ENCODE measurements at places on chromosomes 7 and 10.
A peak's percentile ranks its signal among the peaks of the same experiment; 100 is the strongest.

- peak; percentile 44 for DNase-seq
These were observed 37.2 kb downstream of the CALML3 start for GRCh38 chr10:5561704-5562645.

GRCh38 chr10:7915923-7916536 lies 97.7 kb downstream of the TAF3 start:
- DNase-seq: no peak

- DNase-seq: no peak
These were observed 290.6 kb upstream of the PHYHIPL start for GRCh38 chr10:58885686-58886345.

- no peak for DNase-seq
These were observed 23.3 kb downstream of the ADAP1 start for GRCh38 chr7:930975-931758.

DNA sequence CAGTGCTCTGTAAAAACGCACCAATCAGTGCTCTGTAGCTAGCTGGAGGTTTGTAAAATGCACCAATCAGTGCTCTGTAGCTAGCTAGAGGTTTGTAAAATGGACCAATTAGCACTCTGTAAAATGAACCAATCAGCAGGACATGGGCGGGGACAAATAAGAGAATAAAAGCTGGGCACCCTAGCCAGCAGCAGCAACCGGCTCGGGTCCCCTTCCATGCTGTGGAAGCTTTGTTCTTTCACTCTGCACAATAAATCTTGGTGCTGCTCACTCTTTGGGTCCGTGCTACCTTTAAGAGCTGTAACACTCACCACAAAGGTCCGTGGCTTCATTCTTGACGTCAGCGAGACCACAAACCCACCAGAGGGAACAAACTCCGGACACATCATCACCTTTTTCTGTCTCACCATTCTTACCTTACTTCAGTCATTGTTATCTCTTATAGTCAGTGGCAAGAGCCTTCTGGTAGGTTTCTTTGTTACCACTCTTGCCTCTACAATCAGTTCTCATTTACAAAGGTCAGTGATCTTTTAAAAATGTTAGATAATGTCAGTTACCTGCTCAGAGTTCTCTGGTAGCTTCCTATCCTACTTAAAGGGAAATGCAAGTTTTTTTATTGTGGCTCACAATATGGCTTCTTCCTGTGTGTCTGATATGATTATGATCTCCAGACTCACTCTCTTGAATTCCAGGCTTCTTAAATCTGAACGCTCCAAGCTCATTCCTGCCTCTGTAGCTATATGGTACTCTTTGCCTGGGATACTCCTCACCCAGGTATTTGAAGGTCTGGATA lies 4.5 kb downstream of the STAM start:
- DNase-seq: peak; percentile 82

- DNase-seq: no peak
These were observed 29.4 kb upstream of the ANAPC16 start for GRCh38 chr10:72186258-72186981.

DNA sequence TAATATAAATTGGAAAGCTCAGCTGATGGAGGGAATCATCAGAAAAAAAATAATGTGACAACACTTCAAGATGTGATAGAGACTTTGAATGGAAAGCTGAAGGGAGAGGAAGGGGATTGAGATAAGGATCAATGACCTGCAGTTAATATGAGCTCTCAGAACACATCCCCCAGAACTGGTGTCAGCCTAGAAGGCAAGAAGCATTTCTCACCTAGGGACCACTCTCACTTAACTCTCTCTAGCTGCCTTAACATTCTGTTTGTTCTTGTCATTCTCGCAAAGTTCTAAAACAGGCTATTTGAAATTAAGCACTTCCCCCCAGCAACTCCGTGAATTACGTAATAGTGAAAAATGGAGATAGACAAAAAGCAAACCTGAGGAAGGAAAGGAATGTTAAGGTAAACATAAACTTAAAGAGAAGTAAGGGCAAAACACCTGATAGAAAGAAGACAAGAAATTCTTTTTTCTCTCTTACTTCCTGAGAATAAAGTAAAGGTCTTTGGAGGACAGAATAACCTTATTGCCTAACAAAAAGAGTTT lies 1.2 kb upstream of the MPP7 start:
- DNase-seq: no peak

- no peak for DNase-seq
These were observed 172.5 kb downstream of the CCDC7 start for GRCh38 chr10:32618482-32618881.

GRCh38 chr7:102832674-102833073 lies 80.1 kb upstream of the LRRC17 start:
- no peak for DNase-seq

DNA sequence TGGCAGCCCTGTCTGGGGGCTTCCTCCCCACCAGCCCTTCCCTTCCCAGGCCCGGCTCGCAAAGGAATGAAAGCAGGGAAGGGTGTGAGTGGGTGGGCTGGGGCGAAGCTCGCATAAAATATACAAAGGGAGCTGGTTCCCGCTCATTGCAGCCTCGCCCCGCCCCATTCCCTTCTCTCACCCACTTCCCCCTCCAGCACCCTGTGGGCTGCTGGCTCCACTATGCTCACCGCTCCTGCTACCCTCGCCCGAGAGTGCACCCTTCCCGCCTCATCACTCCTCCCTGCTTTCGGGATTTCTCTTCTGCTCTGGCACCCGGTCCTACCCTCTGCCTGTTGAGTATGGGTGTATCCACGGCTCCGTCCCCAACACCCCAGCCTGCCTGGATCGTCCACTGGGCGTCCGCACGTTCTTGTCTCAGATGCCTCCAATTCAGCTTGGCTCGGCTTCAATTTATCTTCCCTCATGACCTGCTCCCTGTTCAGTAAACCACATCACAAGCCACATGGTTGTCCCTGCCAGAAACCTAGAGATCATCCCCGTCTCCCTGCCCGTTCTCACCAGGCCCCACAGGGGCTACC lies 14.4 kb upstream of the TTYH3 start:
- DNase-seq: no peak

GRCh38 chr7:24102988-24103387 lies 181.0 kb upstream of the NPY start:
- no peak for DNase-seq

- no peak for DNase-seq
These were observed 41.0 kb upstream of the AMPH start for GRCh38 chr7:38671911-38672905.

DNA sequence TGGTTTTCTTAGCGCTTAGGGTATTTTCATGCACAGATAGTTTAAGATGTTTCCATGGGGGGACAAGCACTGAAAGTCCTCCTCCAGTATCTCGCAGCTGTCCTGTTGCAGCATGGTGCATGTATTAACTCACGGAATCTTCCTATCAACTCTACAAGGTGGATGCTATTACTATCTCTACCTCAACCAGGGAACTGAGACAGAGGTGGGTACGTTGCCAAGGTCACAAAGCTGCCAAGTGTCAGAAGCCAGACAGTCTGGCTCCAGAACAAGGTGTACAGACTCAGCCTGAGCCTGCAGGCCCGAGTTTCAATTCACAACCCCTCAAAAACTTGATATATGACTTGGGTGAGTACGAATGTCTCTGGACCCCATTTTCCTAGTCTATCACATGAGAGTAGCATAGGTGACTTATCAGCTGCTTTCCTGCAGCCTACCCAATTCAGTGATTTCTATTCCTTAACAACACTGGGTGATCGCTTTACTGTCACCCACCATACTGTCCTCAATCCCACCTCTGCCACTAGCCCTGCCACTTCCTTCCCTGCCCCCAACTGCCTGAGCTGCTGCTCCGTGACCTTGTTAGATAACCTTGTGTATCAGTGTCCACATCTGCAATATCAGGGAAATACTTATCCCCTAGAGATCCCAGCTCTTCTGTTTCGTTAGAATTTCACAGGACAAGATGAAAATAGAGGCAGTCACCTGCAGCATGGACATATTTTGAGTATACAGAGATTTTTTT lies 92.1 kb downstream of the ABCC2 start:
- no peak for DNase-seq

- DNase-seq: no peak
These were observed 471.9 kb upstream of the PCDH15 start for GRCh38 chr10:55272886-55273285.

- DNase-seq: no peak
These were observed 25.9 kb downstream of the DNAH11 start for GRCh38 chr7:21568762-21569161.

GRCh38 chr10:102426803-102427287 lies 5.5 kb downstream of the CUEDC2 start:
- no peak for DNase-seq

DNA sequence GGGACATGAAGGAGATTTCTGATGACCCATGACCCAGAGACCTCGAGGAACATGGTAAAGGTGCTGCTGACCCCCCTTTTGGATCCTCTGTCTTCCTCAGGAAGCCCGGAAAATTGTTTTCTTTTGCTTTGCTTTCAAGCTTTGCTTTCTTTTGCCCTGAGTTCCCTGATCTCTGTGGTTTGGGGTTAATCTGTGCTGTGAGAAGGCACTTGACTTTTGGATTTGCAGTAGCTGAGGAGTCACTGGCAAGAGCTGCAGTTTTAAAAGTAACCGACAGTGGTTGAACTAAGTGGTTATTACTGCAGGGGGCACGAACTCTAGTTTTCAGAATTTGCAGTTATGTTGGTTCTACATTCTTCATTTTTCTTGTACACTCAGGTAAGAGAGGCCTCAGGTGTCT lies 53.0 kb downstream of the PDZD8 start:
- DNase-seq: no peak

GRCh38 chr7:87600130-87601124 lies at the start of gene ABCB1:
Gene ABCB1 (minus strand): TSS chr7:87600884. CDS start chr7:87600184, 700 bp downstream.
- peak; percentile 72 for DNase-seq

DNA sequence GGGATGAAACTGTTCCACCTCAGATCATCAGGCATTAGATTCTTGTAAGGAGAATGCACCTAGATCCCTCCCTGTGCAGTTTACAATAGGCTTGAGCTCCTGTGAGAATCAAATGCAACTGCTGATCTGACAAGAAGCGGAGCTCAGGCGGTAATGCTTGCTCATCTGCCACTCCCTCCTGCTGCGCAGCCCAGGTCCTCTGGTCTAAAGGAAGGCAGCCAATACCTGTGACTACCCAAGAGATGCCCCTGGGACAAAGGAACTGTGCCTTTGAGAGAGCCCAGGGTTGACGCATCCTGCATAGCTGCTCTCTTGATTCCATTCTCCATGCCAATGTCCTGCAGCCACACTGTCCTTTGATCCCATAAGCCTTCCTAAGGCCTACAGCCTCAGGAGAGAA lies 73.1 kb downstream of the ADCYAP1R1 start:
- DNase-seq: no peak

DNA sequence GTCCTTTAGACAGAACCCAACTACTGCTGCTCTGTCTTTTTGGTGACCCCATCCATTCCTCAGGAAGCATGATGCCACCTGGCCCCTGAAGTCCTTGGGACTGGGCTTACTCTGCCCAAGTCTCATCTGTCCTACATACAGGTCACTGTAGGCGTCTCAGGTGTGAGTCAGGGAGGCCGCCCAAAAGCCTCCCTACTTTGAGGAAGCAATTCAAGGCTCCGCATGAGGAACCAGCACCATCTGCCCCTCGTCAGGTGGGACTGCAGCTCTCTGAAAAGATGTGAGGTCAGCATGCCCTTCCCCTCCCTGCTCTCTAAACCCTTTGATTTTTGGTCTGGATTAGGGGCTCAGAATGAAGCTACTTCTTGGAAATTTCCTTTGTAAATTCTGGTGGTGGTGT lies 354.8 kb downstream of the CXCL12 start:
- no peak for DNase-seq

- DNase-seq: peak; percentile 26
These were observed 121.9 kb downstream of the SMURF1 start for GRCh38 chr7:99021941-99022560.

- no peak for DNase-seq
These were observed 498.6 kb downstream of the SH2D4B start for GRCh38 chr10:81036257-81036656.

- DNase-seq: no peak
These were observed 148.4 kb downstream of the KLF6 start for GRCh38 chr10:3636356-3637181.

DNA sequence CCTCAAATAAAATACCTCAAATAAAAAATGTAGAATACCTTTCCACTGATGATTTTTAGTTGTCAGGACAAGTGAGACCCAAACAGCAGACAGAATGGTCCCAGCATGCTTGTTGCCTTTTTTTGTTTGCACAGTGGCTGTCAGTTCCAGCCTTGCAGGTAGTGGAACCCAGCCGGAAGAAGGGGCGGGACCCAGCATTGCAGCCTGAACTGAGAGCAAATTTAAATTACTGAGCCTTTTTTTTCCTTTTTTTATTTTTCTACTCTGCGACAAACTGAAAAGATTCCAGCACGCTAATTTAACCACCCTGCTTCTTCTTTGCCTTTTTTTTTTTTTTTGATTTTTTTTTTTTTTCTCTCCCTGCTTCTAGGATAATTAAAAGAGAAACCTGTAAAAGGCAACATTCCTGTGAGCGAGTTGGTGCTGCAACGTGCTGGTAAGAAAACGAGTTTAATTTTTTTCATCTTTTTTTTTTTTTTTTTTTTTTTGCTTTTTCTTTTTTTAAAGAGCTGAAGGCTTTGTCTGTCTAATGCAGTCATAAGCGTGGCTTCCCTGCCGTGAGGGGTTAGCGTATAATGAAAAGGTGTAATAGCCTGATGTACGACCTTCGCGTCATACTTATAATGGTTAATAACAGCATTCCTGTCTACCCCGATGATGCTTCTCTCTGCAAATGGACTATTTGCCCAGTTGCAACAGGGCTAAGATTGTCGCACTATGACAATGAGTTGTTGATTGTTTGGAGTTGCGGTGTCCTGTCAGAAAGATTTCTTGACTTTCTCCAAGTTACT lies 555.3 kb upstream of the CELF2 start:
- DNase-seq: no peak

- no peak for DNase-seq
These were observed 82.2 kb downstream of the SEMA3D start for GRCh38 chr7:85104432-85105205.

GRCh38 chr10:81502677-81503359 lies 372.2 kb upstream of the NRG3 start:
- no peak for DNase-seq

- DNase-seq: no peak
These were observed 142.1 kb downstream of the DPY19L1 start for GRCh38 chr7:34895202-34895601.

DNA sequence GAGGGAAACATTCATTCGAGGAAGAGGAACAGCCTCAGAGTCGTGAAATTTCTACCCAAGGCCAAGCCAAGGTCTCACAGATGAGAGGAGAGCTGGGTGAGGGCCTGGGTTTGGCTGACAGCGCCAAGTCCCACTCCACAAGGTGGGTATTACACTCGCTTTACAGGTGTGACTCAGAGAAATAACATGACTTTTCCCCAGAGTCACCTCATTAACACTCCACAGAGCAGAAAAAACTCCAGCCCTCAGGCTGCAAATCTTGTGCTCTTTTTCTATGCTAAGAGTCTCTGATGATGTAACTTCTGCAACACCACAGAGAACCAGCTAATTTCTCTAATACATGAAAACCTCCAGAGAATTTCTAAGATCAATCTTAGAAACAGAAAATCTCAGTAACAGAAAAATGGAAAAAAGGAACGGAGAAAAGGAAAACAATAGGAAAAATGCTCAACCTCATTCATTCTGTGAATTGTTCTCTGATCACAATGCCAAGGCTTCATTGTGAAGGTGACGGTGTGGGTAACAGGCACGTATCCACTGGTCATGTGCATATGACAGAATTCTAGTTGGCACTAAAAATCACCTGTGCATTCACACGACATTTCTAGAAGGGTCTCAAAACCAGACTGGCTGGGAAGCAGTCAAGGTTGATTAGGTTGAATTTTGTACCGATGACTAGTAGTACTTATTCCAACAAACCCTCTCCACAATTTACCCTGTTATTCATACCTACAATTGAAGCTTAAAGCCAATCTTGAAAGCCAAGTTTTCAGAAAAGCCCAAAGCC lies 20.3 kb downstream of the YWHAG start:
- DNase-seq: no peak

- DNase-seq: no peak
These were observed 34.9 kb downstream of the ASAH2 start for GRCh38 chr10:50216418-50216817.

All from activated CD8-positive, alpha-beta memory T cell treated with anti-CD3 and anti-CD28 coated beads, Interleukin-2, amount 50 U/mL, for 48 hours (primary cell).